Activated CD8-positive, alpha-beta memory T cell treated with anti-CD3 and anti-CD28 coated beads, Interleukin-2, amount 10 ng/mL, durations not matched to agents 7 days and 5 days (primary cell): ENCODE measurements at places on chromosomes 7 and 10.

GRCh38 chr10:20254078-20254477, 437.8 kb downstream of the PLXDC2 start:
- no peak overlapping the region for H3K4me3 ChIP-seq
- H3K4me1 ChIP-seq: no peaks in the 10 kb centered on the region
- no peaks in the 10 kb centered on the region for H3K36me3 ChIP-seq
- H3K27ac ChIP-seq: no peak overlapping the region

DNA sequence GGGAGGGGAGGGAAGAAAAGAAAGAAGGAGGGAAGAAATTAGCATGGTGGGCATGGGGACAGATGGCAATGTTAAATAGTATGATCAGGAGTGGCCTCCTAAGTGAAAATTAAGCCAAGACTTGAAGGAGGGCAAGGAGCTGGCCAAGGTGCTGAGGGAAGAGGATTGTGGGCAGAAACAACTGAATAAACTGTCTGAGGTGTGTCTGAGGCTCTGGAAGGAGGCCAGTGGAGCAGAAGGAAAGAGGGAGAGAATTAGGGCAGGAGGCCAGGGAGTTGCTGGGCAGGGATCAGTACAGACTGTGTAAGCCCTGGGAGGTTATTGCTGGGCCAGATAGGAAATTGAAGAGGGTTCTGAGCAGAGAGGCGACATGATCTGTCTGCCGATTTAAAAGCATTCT, 40.6 kb upstream of the VKORC1L1 start:
- H3K27me3 ChIP-seq: no peaks in the 10 kb centered on the region
- H3K4me1 ChIP-seq: peaks cover 9% of the 10 kb centered on the region
- no peak overlapping the region for H3K27ac ChIP-seq
- H3K4me3 ChIP-seq: no peak overlapping the region

DNA sequence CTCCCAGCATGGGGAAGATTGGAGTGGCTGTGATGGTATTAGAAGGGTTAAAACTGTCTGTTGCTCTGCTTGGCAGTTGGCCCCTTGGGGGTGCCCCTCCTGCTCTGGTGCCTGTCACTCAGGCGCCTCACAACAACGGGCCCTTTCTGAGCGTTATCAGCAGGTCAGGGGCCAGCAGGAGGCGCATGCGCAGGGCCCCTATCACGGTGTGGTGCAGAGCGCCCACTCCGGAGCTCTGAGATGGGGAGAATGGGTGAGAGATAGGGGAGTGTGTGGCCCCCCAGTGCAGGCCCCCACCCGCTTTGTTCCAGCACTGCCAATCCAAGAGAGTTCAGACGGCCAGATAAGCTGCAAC, 24.8 kb downstream of the GBX1 start:
- H3K27me3 ChIP-seq: peaks cover 5% of the 10 kb centered on the region
- H3K27ac ChIP-seq: no peak overlapping the region
- H3K4me3 ChIP-seq: no peak overlapping the region
- no peak for DNase-seq
- H3K36me3 ChIP-seq: no peaks in the 10 kb centered on the region

- no peaks in the 10 kb centered on the region for H3K27me3 ChIP-seq
- H3K4me1 ChIP-seq: peaks cover 37% of the 10 kb centered on the region
- peak overlapping the region; percentile 48 for H3K4me3 ChIP-seq
- peaks cover 1% of the 10 kb centered on the region for H3K36me3 ChIP-seq
- peak overlapping the region; percentile 93 for H3K27ac ChIP-seq
Measured at GRCh38 chr10:100371482-100372027, 24.5 kb downstream of the SCD start.

GRCh38 chr7:132193898-132194297, 382.4 kb downstream of the PLXNA4 start:
- no peaks in the 10 kb centered on the region for H3K4me1 ChIP-seq
- no peaks in the 10 kb centered on the region for H3K36me3 ChIP-seq
- peaks cover 6% of the 10 kb centered on the region for H3K27me3 ChIP-seq
- H3K27ac ChIP-seq: no peak overlapping the region

- H3K36me3 ChIP-seq: no peaks in the 10 kb centered on the region
- H3K27ac ChIP-seq: no peak overlapping the region
- DNase-seq: no peak
- H3K4me1 ChIP-seq: no peaks in the 10 kb centered on the region
- no peak overlapping the region for H3K4me3 ChIP-seq
- H3K27me3 ChIP-seq: no peaks in the 10 kb centered on the region
Measured at GRCh38 chr10:85152496-85152895, 824.1 kb downstream of the CCSER2 start.

DNA sequence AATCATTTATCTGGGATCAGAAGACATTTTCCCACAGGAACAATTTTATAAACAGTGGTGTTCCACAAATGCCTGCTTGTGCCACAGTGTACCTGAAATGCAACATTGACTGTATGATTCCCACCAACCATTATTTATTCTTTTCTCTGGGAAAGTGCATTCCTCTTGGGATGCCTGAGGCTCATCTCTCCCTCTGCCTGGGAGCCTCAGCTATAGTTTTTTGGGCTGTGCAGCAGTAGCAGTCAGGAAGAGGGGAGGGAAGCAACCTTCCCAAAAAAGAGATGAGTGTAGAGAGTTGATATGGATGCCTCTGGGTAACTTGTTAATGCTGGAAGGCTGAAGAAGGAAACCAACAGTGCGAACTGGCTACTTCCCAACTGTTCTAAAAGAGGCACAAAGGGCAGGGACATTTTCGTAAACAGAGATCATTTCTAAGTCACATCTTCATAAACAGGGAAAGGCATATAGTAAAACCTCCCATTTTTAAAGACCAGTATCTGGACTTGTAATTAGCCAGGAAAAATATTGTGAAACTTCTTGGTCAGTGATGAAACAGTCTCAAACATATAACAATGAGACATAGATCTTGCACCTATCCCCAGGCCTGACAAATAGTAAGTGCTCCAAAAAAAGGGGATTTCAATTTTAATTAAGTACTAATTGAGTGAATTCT, 1.4 kb upstream of the CALD1 start:
- DNase-seq: no peak
- H3K27ac ChIP-seq: no peak overlapping the region
- no peak overlapping the region for H3K4me3 ChIP-seq
- peaks cover 23% of the 10 kb centered on the region for H3K27me3 ChIP-seq
- H3K36me3 ChIP-seq: no peaks in the 10 kb centered on the region

- no peak for DNase-seq
- no peaks in the 10 kb centered on the region for H3K27me3 ChIP-seq
- no peak overlapping the region for H3K4me3 ChIP-seq
- no peak overlapping the region for H3K27ac ChIP-seq
- H3K36me3 ChIP-seq: no peaks in the 10 kb centered on the region
- no peaks in the 10 kb centered on the region for H3K4me1 ChIP-seq
Measured at GRCh38 chr7:47634273-47634672, 52.4 kb upstream of the TNS3 start.

GRCh38 chr7:122166740-122167139, 22.7 kb upstream of the AASS start:
- H3K36me3 ChIP-seq: no peaks in the 10 kb centered on the region
- no peak overlapping the region for H3K27ac ChIP-seq
- DNase-seq: no peak
- H3K27me3 ChIP-seq: no peaks in the 10 kb centered on the region
- H3K4me1 ChIP-seq: no peaks in the 10 kb centered on the region

- peaks cover 17% of the 10 kb centered on the region for H3K27me3 ChIP-seq
- H3K4me3 ChIP-seq: no peak overlapping the region
- H3K36me3 ChIP-seq: no peaks in the 10 kb centered on the region
- H3K4me1 ChIP-seq: no peaks in the 10 kb centered on the region
- H3K27ac ChIP-seq: no peak overlapping the region
- DNase-seq: no peak
Measured at GRCh38 chr10:9302140-9302746, 1247.8 kb downstream of the GATA3 start.

GRCh38 chr10:118033905-118034304, 12.8 kb downstream of the RAB11FIP2 start:
- H3K27me3 ChIP-seq: no peaks in the 10 kb centered on the region
- DNase-seq: no peak
- H3K27ac ChIP-seq: no peak overlapping the region
- H3K4me1 ChIP-seq: peaks cover 11% of the 10 kb centered on the region
- H3K36me3 ChIP-seq: peaks cover 6% of the 10 kb centered on the region
- H3K4me3 ChIP-seq: no peak overlapping the region

DNA sequence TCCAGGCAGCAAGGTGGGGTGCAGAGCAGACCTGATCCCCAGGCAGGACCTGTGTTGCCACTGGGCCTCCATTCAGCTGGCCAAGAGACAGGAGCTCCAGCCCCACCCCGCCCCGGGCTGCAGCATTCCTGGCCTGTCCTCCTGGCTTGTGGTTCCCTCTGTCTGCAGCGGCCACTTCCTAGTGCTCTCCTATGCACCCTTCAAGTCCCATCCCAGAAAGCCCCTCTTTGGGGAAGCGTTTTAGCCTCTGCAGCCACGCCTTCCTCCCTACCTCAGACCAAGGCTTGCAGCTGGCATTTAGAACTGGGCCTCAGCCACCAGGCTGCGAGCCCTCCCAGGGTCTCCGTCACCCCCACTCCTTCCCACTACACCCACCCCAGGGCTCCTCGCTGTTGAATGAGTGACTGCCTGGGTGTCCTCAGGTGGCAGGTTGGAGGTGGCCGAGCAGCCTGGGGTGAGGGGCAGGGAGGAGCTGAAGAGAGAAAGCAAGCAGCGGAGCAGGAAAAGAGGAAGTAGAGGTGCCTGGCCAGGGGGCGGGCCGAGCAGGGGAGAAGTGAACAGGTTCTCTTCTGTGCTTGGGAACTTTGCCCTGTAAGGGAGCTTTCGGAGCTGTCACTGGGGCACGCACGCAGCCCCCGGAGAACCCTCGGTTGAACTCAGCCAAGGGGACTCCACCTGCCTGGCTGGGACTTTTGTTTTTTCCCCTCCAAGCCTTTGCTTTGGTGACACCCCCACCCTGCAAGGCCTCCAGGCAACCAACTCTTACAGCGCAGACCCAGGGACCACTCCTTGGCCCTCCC, 109.1 kb upstream of the TNRC18 start:
- peaks cover 3% of the 10 kb centered on the region for H3K27me3 ChIP-seq
- H3K36me3 ChIP-seq: peaks cover 23% of the 10 kb centered on the region
- H3K4me3 ChIP-seq: peak overlapping the region; percentile 98
- peak overlapping the region; percentile 98 for H3K27ac ChIP-seq

DNA sequence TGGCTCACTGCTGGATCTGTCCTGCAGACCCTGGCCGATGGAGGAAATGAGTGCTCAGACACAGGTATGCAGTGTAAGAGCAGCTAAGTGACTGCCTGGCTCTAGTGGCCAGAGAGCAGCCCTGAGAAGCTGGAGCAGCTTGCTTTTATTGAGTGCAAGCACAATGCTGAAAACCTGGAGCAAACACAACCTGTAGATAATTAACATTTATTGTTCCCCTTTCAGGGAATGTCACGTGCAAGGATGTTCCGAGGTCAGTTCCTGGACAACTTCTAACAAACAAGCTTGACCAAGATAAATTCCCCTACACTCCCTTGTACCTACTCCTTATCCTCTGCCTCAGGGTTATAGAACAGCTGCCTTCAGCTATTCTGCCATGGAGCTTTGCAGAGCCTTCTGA, 31.3 kb downstream of the DDC start:
- no peaks in the 10 kb centered on the region for H3K36me3 ChIP-seq
- H3K27ac ChIP-seq: no peak overlapping the region
- H3K27me3 ChIP-seq: peaks cover 29% of the 10 kb centered on the region
- no peak overlapping the region for H3K4me3 ChIP-seq
- peaks cover 20% of the 10 kb centered on the region for H3K4me1 ChIP-seq

DNA sequence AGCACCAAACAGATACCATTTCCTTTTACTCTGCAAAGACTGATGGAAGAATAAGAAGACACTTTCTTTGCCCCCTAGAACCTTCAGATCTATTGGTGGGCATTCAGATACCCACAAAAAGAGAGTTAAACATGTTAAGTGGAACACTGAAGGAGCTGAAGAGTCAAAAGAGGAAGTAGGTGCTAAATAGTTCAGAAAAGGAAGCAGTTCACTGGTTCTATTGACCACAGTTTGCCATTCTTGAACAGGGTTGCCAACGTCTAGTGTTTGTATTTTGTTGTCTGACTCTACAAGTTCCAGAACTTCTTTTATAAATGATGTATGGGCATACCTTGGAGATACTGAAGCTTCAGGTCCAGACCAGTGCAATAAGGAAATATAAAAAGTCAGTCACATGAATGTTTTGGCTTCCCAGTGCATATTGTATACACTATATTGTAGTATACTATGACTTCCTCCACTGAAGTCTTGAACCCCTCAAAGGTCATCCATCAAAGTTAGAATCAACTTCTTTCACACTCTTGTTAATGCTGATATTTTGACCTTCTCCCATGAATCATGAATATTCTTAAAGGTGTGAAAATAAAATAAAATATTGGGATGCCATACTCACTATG, 47.5 kb upstream of the AGR3 start:
- peaks cover 12% of the 10 kb centered on the region for H3K36me3 ChIP-seq
- no peaks in the 10 kb centered on the region for H3K27me3 ChIP-seq
- no peak overlapping the region for H3K4me3 ChIP-seq
- DNase-seq: no peak
